ENCODE measurements at places on chromosomes 16 and 17.

DNA sequence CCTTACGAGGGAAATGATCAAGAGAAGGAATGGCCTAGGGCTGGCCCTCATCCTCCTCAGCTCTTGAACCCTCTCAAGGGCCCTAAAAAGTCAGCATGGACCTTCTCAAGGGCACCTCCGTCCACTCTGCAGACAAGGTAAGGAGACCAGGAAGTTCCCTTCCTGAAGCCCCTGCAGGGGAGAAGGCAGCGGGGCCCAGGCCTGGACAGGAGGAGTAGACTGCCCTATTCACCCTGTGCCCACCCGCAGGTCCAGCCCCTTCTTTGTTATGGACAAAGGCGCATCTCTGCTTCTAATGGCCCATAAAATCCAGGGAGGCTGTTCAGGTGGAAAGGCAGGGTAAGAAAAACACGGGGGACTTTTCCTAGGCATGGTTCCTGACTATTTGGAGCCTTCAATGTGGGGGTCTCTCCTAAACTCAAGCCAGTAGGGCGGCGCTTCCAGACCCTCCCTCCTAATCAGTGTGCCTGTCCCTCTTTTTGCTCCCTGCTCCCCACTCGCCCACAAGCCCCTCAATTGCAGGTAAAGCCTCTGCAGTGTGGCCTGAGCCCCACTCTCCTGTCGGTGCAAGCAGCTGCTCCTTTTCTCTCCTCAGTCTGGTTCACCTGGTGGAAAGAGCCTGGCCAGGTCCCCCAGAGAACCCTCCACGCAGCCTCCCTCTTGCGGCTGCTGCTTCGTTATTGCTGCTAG, 28.2 kb downstream of the AXIN2 start:
- no peak for DNase-seq

GRCh38 chr17:80558046-80558445, 13.4 kb downstream of the RPTOR start:
- no peak for DNase-seq

- DNase-seq, result no peak
These were observed 90.7 kb downstream of the WNT3 start for GRCh38 chr17:46727572-46728348.

- DNase-seq, result no peak
These were observed 625.4 kb downstream of the KCNJ2 start for GRCh38 chr17:70794738-70795137.

DNA sequence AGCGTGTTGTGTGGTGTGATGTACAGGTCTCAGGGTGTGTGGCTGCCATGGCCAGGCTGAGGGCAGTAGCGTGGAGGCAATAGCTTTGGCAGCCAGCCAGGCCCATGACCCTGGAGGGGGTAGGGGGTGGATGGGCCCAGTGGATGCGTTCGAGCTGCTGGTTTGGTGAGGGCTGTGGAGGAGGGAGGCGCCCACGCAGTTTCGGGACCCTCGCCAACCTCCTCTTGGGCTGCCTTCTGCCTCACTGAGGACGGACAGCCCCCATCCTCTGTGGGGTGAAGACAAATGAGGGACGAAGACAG, 238.6 kb upstream of the GSE1 start:
- no peak for DNase-seq

DNA sequence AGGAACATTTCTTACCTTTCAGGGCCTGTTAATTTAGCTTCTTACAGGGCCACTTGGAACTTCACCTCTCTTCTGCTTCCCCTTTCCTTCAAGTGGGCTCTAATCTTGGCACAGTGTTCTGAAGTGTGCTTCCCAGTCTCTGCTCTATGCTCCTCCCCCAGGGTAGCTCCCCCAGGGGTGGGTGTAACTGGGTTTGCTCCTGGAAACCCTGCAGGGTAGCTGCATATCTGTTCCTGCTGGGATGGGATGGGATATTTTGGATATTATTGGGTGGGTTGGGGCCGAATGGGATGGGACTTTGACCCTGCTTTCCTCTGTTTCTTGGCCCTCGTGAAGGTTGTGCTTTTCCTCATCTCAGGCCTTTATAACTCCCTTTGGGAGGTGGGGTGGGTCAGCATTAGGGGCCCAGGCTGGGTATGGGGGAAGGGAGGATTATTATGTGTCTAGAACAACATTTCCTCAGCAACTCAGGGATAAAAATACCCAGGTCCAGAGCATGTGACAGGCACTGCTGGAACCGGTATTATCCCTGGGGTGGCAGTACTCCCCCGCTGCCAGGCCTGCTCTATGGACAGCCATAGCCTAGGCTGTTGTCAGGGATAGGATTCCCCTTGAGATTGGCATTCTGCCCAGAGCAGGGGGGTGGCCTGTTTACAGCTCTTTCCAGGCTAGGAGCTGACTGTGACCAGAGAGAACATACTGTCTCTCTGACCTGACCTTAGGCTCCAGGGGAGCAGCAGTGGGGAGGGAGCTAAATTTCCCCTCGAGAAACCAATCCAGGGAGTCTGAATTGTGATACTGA, 5.0 kb downstream of the NFE2L1 start:
- no peak for DNase-seq

GRCh38 chr17:37642681-37643080, 565 bp downstream of the DDX52 start:
- no peak for DNase-seq

DNA sequence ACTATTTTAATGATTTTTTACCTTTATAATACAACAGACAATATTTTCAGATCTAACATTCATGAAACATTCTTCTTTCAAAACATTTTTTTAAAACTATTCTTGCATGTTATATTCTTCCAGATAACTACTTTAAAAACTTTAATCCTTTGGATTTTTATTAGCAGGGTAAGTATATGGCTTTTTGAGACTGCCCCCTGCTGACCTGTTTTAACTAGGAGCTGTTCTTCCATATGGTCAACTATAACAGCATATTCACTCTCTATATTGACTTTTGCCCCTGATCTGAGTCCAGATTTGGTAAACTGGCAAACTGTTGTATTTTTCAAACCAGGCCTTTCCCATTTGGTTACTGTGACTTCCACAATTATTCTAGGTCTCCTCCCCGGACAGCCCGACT, 16.5 kb downstream of the ZNF18 start:
- no peak for DNase-seq
